ENCODE measurements at places on chromosomes 3 and 15. TPM values are rescaled to one million over a fixed set of nuclear protein-coding genes. Genes with fewer than 3 reads are reported as not detected.

The CCDC13 gene
- 0.97 TPM for polyA plus RNA-seq

DNA sequence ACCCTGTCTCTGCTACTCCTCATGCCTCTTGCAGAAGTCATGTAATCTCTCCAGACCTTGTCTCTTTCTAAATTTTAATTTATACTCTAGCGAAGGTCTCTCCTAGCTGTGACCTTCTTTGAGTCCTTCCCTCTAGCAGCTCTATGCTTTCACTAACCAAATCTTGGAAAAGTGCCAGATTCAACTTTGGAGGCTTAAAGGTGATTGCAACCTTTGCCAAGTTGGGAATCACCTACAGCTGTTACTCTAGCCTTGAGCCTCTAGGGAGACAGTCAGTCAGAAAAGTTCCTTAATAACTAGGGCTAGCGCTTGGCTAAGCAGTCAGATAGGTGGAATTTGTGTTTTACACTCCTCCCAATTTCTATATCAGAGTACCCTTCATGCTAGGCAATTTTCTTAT lies 46.1 kb upstream of the ABI3BP start:
- no peak for DNase-seq

GRCh38 chr3:36700537-36701248 lies 63.7 kb downstream of the DCLK3 start:
- DNase-seq: peak; percentile 12

- DNase-seq: no peak
Measured at GRCh38 chr15:85047271-85047948, 65.8 kb downstream of the PDE8A start.

The NTRK3 gene
- polyA plus RNA-seq: not detected

- no peak for DNase-seq
Measured at GRCh38 chr15:51499379-51499976, 123.1 kb downstream of the DMXL2 start.

The BCL2A1 gene
- polyA plus RNA-seq: 465 TPM

- no peak for DNase-seq
Measured at GRCh38 chr15:76282465-76282864, 28.8 kb downstream of the ETFA start.

- no peak for DNase-seq
Measured at GRCh38 chr15:31457631-31458526, 131.2 kb downstream of the KLF13 start.

- DNase-seq: no peak
Measured at GRCh38 chr3:143957453-143957852, 14.2 kb upstream of the DIPK2A start.
